ENCODE measurements at places on chromosomes 1 and 21.

DNA sequence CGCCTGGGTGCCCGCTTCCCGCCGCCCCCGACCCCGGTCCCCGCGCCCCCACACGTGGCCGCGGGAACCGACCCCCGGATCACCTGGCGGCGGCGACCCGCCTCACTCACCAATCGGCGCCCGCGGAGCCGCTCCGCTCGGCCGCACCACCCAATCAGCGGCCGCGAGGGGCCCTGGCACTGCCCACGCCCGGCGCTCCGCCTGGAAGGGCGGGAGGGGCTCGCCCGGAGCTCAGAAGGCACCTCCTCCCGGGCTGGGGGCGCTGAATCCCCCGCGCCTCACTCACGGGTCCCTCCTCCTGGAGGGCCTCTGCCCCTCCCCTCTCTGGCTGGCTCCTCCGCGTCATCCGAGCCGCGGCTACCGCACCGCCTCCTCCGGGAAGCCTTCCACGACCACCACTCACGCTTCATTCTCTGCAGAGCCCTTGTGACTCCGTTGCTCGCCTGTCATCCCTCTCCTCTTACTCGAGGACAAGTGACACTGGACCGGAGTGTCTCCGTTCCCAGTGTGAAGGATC lies 374 bp downstream of the SH2D5 start:
- DNase-seq: no peak

DNA sequence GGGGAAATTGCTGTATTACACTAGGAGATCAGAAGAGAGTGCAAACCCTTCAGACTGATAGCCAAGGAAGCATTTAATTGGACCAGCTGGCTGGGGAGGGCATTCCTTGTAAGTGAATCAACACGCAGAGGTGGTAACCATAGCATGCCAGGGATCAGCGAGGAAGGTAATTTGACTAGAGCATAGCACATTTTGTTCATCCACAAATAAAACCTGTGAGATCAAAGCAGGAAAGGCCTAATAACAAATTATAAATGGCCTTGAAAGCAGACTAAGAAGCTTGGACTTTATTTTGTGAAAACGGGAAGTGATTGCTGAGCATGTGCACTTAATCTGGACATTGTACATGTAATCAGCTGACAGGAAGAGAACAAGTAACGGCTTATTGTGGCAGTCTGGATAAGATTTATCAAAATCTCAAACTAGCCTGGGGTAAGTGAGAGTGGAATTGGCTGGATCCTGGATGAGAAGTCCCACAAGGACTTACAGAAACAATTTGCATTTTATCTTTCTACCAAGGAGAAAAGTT lies 11.7 kb upstream of the CD55 start:
- DNase-seq: peak; percentile 50

DNA sequence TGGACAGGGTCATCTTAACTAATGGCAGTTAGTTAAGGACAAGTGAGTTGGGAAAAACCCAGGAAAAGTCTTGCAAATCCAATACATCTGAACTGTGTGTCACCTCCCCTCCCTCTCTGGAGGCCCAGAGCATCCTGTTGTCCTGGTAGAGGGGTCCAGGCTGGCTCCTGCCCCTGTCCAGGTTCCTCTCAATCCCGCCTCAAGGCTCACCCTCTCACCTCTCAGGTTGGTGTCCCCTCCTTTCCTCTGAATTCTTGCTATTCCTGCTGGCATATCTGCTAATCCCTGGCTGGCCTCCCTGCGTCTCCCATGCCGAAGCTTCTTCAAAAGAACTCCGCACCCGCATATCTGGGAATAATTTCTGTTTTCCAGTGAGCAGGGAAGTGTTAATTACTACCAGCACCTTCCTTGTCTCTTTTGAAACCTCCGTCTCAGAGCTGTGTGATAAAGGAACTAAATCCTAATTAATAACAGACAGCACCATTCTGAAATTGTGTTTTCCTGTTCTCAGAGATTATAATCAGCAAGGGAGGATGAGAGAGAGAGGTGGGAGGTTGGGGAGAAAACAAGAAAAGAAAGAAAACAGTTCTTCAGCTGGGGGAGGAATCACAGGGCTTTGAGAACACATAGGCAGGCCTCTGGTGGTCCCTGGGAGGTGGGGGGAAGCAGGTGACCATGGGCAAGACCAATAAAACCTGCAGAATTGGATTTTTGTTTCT lies 568.0 kb downstream of the PTPRU start:
- no peak for DNase-seq

- DNase-seq: no peak
Observed at GRCh38 chr21:42062236-42063022, 8.7 kb upstream of the UMODL1 start.

GRCh38 chr1:160375788-160376524 lies 9.1 kb downstream of the NHLH1 start:
- no peak for DNase-seq

GRCh38 chr1:9589719-9590157 lies 1.0 kb downstream of the TMEM201 start:
- no peak for DNase-seq

- DNase-seq: no peak
Observed at GRCh38 chr1:216815260-216816131, 92.3 kb upstream of the ESRRG start.

- DNase-seq: no peak
Observed at GRCh38 chr1:11178021-11179015, 10.8 kb upstream of the ANGPTL7 start.

DNA sequence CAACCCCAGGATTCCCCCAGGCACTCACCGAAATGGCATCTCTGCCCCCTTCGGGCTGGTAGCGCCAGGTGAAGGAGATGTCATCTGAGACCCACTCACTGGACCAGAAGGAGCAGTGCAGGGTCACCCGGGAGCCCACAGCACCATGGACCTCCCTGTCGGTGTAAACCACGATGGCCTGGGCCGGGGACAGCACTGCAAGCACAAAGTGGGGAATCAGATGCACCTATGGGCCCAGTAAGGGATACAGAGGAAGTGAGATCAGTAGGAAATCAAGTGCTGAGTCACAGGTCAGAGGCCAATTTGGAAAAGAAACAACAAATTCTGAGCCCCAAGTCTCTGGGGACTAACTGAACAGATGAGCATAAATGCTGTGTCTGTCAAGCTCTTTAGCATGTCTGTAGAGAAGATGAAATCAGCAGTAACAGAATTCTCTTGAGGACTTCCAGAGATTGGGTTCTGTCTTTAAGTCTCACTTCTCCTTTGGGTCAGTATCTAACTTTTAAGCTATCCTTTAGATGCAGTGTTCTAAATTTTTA lies 2.5 kb downstream of the MPZ start:
- no peak for DNase-seq

- DNase-seq: no peak
Observed at GRCh38 chr1:155113450-155113980, 14.2 kb upstream of the EFNA1 start.

DNA sequence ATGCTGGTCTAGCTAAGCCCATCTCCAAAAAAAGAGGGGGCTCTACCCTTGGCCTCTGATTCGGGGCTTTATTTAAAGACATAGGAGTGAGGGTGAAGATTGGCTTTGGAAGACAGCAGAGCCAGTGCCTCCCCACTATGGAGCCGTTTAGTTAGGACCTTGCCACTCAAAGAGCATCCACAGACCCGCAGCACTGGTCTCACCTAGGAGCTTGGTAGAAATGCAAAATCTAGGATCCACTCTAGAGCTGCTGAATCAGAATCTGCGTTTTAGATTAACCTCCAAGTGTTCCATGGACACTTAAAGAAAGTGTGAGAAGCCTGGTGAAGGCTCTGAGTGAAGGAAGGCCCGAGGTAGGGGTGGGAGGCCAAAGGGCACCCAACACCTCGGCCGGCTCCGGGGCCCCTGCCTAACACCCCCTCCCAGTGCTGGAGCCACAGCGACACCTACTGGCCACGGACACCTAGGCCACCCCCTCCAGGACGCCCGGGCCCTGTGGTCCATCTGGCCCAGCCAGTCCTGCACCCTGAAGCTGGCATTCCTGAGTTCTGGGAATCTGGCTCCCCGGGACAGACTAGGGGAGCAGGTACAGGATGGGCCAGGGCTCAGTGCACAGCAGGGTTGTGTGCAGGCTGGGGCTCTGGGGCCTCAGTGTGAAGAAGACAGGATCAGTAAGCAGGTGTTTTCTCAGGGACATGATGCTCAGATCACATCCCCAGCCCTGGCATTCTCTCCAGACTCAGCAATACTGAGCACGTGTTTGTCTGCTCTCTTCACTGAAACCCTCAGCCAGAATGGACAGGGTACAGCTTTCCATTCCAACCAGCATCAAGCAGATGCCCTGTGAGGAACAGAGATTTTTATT lies 79.2 kb downstream of the TMEM53 start:
- peak; percentile 24 for DNase-seq

DNA sequence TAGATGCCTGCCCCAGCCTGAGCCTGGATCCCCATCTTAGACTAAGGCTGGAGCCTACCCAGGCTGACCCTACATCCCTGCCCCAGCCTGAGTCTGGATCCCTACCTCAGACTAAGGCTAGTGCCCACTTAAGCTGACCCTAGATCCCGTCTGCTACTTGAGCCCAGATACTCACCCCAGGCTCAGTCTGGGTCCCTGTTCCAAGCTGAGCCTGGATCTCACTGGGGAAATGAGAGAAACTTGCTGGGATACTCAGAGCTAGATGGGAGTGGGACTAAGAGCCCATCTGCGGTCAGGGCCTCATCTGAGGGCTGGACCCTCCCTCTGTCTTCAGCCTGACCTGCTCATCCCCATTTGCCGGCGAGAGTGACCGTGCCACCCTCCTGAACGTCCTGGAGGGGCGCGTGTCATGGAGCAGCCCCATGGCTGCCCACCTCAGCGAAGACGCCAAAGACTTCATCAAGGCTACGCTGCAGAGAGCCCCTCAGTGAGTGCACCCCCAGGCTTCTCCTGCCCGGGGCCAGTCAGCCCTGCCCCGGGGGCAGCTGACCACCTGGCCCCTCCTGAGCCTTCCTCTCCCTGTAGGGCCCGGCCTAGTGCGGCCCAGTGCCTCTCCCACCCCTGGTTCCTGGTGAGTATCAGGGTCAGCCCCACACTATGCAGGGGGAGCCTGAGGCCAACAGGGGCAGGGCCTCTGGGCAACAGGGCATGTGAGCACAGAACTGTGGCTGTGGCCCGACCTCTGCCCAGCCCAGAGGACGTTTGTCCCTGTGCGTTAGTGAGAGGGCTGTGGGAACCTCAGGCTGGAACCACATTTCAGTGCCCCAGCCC lies 36.8 kb downstream of the TRIM11 start:
- DNase-seq: no peak

GRCh38 chr1:59506952-59507351 lies 210.1 kb downstream of the FGGY start:
- no peak for DNase-seq

DNA sequence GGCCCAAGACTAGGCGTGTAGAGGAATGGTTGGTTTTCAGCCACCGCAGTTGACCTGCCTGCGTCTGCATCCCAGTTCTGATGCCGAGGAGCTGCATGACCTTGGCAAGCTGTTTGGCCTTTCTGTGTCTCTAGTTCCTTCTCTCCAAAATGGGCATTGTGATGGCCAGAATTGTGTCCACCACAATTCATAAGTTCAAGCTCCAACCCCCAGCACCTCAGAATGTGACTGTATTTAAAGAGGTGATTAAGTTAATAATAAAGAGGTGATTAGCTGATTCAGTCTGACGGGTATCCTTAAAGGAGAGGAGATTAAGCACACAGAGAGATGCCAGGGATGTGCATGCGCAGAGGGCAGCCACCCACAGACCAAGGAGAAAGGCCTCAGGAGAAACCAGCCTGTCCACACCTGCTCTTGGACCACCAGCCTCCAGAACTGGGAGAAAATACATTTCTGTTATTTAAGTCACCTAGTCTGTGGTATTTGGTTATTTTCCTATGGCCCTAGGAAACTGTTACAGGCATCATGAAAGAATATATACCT lies 28.5 kb downstream of the MAB21L3 start:
- DNase-seq: no peak
